ENCODE measurements at places on chromosomes 16 and 17.

DNA sequence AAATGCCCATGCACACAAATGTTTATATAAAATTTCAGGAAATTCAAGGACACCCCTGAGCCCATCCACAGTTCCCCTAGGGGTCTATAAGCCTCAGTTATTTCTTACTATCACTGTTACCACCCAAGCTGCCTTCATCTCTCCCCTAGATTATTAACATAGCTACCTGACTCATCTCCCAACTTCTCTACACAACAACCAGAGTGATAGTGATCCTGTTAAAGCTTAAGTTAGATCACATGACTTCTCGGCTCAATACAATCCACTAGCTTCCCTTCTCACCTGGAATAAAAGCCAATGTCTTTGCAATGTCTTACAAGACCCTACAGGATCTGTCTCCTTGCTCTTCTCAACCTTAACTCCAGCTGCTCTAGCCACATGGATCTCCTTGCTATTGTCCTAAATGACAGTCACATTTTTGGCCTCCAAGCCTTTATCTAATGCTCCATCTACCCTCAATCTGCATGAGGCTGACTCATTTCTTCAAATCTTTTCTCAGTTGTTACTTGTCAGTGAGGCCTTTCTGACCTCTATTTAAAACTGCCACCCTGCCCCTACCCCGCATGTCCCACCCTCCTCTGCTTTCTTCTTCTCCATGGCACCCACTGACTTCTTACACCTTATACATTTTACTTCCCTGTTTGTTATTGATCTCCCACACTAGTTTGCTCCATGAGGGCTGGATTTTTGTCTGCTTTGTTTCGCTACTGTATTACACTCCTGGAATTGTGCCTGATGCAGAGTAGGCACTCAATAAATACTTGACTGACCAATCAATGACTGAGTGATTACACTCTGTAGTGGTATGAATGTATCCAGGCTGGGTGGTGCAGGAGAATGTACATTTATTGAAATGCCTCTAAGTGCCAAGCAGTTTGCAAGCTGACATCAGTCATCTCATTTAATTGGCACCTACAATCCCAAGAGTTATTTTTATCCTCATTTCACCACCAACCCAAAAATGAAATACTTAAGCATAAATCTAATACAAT is 5.2 kb upstream of the LIG3 start:
- DNase-seq: no peak

DNA sequence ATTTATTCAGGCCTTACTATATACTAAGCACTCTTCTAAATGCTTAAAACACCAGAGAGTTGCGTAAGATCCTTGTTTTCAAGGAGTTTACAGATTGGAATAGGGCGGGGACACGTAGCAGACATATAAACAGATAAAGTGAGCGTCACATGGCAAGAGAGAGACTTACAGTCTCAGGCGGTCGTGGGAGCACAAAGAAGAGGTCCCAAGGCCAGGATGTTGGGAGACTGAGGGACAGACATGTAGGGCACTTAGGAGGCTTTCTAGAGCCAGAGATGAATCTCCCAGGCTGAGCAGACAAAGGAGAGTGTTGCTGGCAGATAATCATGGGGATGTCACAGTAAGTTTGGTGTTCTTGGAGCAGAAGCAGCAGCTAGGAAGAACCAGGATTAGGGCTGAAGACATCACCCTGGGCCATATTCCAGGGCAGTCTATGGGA is 119.1 kb upstream of the ANKFN1 start:
- DNase-seq: no peak

DNA sequence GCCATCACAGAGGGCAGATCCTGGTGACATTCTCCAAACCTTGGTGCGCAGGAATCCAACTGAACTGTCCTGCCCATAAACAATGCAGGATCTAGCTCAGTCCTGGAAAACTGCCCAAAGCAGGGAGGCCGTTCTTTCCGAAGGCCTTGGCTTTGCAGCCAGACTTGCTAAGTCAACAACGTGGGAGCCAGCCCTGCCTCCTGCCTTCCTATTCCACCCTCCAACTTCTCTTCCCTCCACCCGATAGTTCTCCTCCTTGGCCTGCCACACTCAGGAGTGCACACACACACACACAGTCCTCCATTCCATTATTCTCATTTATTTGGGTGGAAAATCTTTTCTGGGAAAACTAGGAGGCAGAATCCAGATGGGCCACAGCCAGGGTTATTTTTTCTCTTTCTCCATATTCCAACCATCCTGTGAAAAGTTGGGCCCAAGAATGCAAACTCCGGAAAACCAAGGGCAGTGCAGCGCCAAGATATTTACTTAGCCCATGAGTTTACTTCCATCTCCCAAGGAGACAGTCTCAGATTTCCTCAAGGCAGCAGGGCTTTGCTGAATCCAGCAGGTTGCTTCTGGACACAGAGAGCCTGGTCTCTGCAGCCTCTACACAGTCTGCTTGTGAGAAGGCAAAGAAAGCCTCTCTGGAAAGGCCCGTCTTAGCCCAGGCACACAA is 15.8 kb downstream of the COPRS start:
- DNase-seq: no peak

DNA sequence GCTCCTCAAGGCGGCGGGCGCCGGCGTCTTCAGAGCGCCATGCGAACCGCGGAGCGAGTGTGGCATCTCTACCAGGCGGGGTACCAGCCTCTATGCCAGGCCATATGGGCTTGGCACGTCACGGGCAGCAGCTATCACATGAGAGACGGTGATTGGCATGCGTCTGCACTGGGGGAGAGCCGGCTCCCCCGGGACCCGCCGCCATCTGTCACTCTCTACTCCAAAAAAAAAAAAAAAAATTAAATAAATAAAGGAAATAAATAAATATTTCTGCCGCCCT is at the start of gene NEUROD2:
NEUROD2 (minus strand) TSS at position 70 of the 280 bp plus-strand sequence. CDS start 1,321 bp downstream, outside the sequence.
- DNase-seq: no peak

DNA sequence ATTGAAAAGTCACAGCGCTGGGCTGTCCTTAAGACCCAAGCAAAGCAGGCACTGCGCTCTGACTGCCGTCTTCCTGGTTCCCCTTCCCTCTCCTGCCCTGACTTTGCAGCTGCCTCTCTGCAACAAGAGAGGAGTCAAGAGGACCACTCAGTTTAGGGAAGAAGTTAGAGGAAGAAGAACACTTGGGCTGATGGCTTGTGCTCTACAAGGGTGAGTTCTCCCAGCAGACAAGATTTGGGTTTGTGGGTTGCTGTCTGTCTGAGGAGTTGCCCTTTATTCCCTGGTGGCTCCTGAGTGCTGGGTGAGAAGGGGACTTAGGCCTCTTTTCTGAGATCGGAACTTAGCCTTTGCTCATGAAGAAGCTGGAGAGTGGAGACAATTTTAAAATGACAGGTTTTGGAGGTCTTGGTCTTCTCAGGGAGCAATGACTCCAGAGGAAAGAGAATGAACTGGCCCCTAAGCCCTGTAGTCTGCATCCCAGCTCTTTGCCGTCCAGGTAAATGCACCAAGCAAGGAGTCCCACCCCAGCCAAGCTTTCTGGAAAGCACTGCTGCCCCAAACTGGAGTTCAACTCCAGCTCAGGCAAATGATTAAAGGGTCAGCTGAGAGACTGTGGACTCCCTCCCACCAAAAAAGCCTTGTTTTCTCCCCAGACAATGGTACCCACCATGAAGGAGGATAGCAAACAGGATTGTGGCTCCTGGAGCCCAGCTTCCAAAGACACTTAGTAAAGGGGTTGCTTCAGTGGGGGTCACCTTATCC is 2.7 kb upstream of the HOXB9 start:
- DNase-seq: no peak

GRCh38 chr17:41676058-41676419 is 12.6 kb upstream of the EIF1 start:
- no peak for DNase-seq

DNA sequence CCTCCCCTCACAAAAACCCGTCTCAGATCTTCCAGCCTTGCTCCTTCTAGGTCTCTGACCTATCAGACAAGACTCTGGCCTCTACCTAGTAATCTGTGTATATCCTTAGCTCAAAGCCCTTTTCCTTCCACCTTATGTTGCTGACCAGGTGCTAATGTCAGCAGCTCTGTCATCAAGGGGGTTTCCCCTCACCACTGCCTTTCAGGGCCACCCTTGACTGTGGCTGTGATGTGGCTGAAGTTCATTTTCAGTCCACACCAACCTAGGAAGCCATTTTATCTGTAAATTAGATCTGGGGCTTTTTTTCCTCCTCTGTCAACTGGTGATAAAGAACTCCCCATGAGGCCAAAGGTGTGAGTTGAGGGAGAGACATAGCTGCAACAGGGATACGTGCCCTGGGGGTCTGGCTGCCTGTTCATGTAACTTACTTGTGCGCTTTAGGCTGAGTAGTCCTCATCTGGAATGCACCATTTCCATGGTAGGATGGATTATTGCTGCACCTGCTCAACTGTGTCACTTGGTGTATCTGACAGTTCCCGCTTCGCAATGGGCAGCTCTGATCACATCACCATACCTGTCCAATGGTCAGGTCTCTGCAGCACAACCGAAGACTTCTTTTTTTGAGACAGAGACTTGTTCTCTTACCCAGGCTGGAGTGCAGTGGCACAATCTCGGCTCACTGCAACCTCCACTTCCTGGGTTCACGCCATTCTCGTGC is 14.7 kb upstream of the RUNDC3A start:
- no peak for DNase-seq

DNA sequence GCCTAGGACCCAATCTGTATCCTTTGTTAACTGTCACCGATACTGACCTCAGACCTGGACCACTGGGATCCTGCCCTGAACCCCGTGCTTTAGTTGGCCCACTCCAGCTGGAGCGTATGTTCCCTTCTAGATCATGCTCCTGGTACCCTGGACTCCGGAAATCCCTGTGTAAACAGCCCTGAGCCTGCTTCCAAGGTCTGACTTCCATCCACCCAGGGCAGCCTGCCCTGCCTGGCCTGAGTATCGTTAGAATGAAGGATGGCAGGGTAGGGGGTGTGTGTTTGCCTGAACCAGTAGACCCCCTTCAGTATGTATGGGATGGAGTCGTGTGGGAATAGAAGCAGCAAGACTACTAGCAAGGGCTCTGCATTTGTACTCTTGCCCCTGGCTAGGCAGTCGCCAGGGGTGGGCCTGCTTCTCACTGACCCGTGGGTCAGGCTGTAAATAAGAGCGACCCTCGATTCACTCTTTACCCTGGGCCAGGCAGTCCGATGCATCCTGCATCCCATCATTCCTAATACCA is 691 bp upstream of the TMEM98 start:
- DNase-seq: no peak

- no peak for DNase-seq
Observed at GRCh38 chr17:64017381-64017980, 3.0 kb downstream of the ICAM2 start.

DNA sequence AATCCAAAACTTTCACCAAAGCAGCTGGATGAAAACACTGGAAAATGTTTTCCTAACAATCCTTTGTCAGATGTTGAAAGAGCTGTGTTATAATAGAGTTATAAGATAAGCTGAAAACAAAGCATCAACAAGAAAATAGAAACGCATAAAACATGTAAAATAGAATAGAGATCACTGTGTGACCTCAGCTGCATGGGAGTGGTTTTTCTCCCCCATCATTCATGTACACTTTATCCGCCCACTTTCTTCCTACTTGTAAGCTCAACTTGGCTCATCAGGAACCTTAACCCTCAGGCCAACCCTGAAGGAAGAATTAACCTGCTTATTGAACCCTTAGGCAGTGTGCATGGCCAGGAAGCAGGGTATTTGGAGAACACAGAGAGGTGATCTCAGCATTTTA is 238.5 kb upstream of the PMFBP1 start:
- DNase-seq: no peak

DNA sequence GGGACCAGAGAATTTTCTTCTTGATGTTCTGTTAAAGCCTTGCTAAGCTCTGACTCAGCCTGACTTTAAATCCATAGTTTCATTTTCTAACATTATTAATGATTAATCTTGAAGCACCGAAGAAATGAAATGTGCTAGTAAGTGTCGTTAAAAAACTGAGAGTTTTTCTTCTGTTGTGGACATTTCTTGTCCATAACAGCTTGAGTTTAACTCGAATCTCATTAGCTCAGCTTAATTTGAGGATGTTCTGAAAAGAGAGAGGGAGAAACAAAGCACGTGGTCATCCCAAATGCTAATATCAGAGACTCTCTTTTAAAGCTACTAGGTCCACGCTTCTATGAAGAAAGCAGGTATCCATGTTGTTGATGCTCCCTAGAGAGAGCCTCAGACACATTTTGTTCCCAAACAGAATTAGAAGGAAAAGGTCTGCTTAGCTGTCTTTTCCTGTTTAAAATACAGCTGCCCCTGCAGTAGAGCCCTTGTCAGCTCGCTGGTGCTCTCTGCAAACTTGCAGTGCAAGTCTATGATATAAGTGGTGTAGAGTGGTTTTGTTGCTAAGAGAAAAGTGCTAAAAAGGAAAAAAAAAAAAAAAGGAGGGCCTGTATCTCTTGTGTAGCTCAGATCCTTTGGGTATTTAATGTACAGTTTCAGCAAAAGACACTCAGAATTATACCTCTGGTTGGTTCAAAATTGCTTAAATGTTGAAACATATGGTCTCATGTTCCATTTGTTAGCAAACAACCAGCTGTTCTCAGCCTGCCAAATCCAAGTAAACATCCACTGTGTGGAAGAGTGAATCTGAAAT is 191.1 kb upstream of the TBX2 start:
- DNase-seq: no peak

GRCh38 chr17:30148376-30148775 is 31.8 kb downstream of the NSRP1 start:
- DNase-seq: no peak

- no peak for DNase-seq
Observed at GRCh38 chr16:89147085-89147817, 24.3 kb upstream of the CDH15 start.
